ENCODE measurements at places on chromosomes 1 and 21.
A peak's percentile ranks its signal among the peaks of the same experiment; 100 is the strongest.

DNA sequence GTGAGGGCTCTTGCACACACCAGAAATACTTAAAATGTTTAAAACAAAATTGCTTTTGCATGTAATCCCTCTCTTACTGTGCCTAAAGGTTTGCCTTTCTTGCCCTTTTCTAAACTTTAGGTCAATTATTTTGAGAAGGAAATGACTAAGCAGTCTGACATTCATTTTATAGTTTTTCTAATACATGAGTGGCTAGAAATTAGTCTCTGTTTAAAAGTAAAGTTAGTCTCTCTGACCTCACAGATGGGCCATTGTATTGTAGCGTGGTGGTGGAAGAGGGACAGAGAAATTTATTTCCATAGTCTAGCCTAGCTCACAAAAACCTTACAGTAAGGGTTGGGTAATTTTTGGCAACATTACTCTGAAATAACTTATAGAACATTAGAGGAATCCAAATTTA lies 3.6 kb upstream of the COL11A1 start:
- no peak for DNase-seq

DNA sequence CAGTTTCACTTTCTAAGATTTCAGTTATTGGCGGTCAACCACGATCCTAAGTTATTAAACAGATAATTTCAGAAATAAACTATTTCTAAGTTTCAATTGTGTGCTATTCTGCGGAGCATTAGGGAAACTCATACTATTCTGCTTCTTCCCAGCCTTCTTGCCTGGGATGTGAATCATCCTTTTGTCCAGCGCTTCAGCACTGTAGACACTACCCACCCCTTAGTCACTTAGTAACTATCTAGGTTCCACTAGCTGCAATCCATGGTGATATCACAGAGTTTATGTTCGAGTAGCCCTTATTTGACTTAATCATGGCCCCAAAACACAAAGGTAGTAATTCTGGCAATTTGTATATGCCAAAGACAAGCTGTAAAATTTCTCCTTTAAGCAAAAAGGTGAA lies 279.9 kb upstream of the ADAMTS5 start:
- DNase-seq: no peak

DNA sequence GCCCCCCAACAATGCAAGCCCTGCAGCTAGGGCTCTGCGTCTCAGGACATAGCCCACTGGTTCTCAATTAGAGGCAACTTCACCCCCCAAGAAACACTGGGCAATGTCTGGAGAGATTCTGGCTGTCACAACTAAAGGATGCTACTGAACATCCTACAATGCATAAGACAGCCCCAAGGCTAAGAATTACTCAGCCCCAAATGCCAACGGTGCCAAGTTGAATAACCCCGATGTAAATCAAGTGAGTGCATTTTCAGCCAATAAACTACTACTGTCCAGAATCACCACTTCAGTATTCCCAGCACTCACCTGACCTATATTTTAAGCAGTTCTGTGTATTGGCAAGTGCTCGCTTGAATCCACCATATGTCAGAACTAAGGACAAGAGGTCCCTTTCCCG lies 6.9 kb downstream of the RIPK4 start:
- DNase-seq: no peak

GRCh38 chr1:152953761-152954160 lies 6.8 kb downstream of the SPRR5 start:
- DNase-seq: no peak

DNA sequence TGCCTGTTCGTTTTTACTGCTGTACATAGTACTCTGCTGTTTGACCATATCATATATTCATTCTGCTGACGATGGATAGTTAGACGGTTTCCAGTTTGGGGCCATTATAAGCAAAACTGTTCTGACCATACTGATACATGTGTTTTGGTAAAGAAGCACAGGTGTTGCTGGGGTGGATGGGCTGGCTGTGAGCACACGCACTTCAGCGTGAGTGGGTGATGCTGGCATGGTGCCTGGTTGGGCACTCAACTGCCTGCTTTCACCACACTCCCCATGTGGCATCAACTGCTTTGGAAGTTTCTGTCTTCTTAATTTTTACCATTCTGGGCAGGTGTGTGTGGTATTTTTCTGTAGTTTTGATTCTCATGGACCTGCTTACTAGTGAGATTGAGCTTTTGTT lies 37.3 kb downstream of the ADARB1 start:
- no peak for DNase-seq

GRCh38 chr1:165875171-165875570 lies 47.8 kb downstream of the UCK2 start:
- DNase-seq: no peak

DNA sequence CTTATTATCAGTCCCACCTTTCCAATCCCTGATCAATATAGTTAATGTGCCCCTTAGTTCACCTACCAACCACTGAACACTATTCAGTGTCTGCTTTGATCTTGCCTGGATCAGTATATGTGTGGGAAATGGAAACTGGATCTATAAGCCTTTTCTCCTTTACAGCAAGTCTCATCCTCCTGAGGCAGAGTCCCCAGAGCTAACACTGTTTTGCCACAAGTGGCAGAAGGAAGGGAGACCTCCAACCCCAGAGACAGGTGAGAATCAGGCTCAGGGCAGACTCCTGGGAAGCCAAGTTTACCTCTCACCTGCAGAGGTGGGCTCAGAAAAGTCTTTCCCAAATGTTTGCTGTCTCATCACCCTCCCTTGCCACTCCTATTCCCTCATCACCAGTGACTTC lies at the start of gene OR6N2:
Gene OR6N2 (minus strand): TSS at position 101 of the 400 bp plus-strand sequence. CDS start 3,569 bp downstream, outside the sequence.
- DNase-seq: no peak

- no peak for DNase-seq
These were observed 26.6 kb downstream of the BEND5 start for GRCh38 chr1:48750109-48750508.

DNA sequence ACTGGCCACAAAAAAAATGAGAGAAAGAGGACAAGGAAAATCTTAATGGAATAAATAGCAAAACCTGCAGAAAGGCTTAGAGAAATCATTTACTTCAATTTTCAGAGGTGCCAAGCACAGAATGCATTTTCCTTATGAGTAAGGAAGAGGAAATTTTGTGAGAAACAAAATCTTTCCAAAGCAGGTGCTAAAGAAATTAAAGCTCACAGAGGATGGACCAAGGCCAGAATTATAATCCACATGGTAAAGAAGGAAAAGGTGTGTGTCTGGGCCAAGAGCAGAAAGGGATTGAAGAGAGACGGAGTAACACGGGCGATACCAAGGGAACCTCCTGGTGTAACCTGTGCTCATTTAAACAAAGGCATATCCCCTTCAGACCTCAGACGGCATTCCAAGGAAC lies 340.0 kb upstream of the NFIA start:
- DNase-seq: no peak

DNA sequence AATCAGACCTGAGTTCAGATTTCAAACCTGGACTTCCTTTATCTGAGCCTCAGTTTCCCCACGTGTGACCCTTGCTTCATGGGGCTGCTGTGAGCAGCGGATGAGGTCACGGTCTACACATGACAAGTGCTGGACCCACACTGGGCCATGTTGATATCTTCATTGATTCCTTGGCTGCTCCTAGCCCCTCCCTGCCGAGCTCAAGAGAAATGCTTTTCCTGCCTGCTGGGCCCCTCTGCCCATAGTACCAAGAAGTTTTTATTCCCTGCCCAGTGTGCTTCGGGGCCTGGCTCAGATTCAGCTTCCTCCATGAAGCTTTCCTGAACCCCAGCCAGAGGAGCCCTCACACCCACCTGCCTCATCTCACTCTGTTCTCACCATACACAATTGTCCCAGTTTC lies 181.6 kb downstream of the PTPRU start:
- DNase-seq: no peak

DNA sequence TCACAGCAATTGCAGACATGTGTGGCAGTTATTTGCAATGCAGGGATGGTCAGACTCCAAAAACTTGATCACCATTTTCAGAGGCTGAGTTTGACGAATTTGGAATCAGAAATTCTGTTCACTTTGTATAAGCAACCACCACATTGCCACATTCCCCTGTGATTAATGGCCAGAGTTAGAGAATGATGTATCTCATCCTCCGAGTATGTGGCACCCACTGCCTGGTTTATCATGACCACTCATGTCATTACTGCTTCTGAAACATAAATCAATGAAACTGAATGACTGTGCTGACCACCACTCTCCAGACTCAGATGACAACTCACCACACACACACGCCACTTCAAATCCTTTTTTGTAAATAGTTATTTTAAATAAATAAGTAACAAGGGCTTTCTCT lies 66.6 kb upstream of the CACHD1 start:
- no peak for DNase-seq

- DNase-seq: no peak
These were observed 58.5 kb downstream of the ATP2B4 start for GRCh38 chr1:203685168-203685567.

- DNase-seq: no peak
These were observed 59.6 kb upstream of the DIP2A start for GRCh38 chr21:46399129-46399528.

GRCh38 chr1:48966583-48966982 lies 189.9 kb upstream of the BEND5 start:
- no peak for DNase-seq

DNA sequence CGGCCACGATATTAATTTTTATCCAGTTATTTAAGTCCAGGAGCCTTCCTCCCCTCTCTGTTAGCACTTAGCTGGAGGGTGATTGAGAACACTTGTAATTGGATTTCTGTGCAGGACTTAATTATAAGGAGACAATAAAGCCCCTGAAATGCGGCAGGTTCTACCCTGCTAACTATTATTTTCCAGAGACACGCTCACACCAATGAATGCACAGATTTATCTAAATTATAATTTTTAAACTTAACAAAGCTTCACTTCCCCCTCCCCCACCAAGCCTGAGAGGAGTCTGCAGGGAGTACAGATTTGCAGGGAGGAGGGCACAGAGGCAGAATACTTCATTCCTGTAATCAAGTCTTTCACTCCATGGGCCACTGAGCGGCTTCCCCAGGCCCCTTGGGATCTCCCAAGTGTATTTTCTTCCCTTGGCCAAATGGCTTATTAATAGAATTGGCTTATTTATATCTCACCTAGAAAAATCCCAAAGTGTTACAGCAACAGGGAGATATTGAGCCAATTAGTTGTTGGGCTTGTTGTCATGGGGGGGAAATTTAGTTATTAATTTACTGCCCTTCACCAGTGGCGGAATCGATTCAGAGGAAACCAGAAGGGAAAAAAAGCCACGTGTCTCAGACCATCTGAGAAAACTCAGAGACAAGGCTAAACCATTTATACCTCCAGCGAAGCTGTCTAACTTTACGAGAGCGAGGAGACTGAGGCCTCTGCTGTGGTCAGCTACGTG lies 99.0 kb upstream of the CD34 start:
- no peak for DNase-seq

DNA sequence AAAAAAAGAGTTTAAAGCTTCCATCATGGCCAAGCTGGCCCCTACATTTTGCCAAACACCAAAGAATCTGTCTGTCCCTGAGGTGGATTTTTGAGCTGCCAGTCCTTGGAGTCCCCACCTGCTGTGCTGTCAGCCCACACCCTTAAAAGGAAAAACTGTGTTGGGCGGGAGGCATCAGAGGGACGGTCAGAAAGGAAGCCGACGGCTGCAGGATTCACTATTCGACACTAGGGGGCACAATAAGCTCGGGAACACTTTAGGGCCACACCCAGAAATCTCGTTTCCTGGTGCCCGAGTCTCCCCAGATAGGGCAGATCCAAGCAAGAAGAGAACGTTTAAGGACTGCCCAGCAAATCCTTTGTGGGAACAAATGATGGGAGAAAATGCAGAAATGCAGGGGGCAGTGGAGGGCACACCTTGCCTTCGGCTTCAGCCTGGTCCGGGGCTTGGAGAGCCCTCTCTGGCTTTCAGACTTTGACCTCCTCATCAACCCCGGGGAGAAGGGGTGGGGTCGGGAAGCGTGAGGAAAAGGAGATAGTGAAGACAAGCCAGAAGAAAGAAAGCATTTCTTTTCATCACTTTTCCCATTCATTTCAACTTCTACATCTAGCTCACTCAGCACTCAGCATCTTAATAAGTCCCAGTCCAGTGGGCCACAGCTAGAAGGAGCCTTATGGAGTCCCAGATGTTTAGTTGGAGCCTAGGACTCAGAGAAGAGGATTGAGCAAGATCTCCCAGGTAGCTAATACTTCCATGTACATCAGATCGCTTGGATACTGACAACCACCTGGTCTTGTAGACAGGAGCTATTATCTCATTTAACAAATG lies 5.0 kb upstream of the CTTNBP2NL start:
- DNase-seq: peak; percentile 82

- no peak for DNase-seq
These were observed 75.3 kb upstream of the ARTN start for GRCh38 chr1:43858324-43858723.

- no peak for DNase-seq
These were observed 3.9 kb downstream of the FNDC7 start for GRCh38 chr1:108716437-108717230.

GRCh38 chr1:64005801-64006200 lies 197.6 kb upstream of the UBE2U start:
- no peak for DNase-seq

GRCh38 chr1:29123053-29123886 lies 433 bp downstream of the TMEM200B start:
- DNase-seq: no peak

GRCh38 chr1:107623431-107623830 lies 341.5 kb downstream of the VAV3 start:
- DNase-seq: no peak

DNA sequence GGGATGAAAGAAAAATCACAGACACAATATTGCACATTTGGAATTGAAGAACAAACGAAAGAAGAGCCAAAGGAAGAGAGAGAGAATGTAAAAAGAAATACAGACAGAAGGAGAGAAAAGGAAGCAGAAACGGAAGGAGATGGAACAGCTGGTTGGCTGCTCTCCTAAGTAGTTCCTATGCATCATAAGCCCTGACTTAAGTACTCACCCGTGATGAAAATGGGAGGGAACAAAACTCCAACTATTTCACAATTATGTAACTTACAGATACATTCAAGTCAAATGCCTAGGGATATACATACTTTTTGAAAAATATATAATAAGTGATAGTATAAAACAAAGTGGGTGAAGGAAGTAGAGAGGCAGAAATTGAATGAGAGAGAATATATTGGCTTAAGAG lies 88.5 kb downstream of the TTLL7 start:
- no peak for DNase-seq

GRCh38 chr1:8340448-8340847 lies 22.5 kb downstream of the SLC45A1 start:
- DNase-seq: no peak

DNA sequence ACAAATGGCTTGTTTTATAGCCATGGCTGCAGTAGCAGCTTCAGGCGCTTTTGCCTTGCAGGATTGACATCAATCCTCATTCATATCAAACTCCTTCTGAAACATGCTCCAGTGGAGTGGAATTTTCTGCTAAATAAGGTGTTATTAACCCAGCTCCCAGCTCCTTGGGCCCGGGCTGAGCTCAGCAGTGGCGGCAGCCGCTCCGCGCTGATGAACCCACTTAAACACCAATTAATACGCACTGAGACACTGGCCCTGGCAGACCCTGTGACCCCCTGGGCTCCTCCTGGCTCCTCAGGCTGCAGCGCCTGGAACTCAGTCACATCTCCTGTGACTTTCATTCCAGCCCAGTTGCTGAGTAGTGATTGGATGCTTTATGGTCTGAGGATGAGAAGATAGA lies 137.4 kb upstream of the GRIK3 start:
- no peak for DNase-seq

GRCh38 chr1:235151033-235151432 lies 10.0 kb downstream of the RBM34 start:
- no peak for DNase-seq

Data from CD8-positive, alpha-beta memory T cell (primary cell).